Spinal cord (tissue), 10 donors: ENCODE measurements at places on chromosomes 5 and 9. TPM values are rescaled to one million over a fixed set of nuclear protein-coding genes. Genes with fewer than 3 reads are reported as not detected.

CAAP1 gene
- 28.3 TPM for total RNA-seq

C1QTNF3 gene
- total RNA-seq, result 52.4 TPM

CDKN2B-AS1 gene
- total RNA-seq, result 0.55 TPM

IL17B gene
- total RNA-seq, result 4.0 TPM

HRH2 gene
- total RNA-seq, result 2.6 TPM

GHR gene
- total RNA-seq, result 12.7 TPM

TMC1 gene
- total RNA-seq, result 0.89 TPM

CCDC183 gene
- total RNA-seq, result 3.0 TPM

PCDHGB6 gene
- 10.0 TPM for total RNA-seq

GBA2 gene
- 46.9 TPM for total RNA-seq

DNA sequence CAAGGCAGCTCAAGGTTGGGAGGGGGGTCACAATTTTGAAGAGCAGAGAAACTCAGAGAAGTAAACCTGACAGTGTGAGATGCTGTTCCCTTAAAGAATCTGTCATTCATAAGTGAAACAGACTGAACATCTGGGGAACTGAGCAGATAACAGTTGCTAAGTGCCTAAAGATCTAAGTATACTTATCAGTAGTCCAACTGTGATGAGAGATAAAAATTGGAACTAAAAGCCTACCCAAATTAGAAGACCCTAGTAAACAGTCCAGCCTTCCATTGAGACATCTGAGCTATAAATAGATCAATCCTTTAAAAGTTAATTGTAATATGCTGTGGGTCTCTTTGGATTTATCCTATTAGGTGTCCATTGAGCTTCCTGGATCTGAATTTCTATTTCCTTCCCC lies 692.8 kb upstream of the ZNF608 start:
- no peaks in the 10 kb centered on the region for H3K36me3 ChIP-seq
- no peak overlapping the region for H3K27ac ChIP-seq
- no peaks in the 10 kb centered on the region for H3K27me3 ChIP-seq
- no peak overlapping the region for H3K4me3 ChIP-seq

GRCh38 chr5:94218374-94218773 lies 400.0 kb downstream of the KIAA0825 start:
- no peak overlapping the region for H3K27ac ChIP-seq
- H3K36me3 ChIP-seq, result no peaks in the 10 kb centered on the region
- DNase-seq, result no peak
- H3K4me1 ChIP-seq, result no peaks in the 10 kb centered on the region
- H3K4me3 ChIP-seq, result no peak overlapping the region

GRCh38 chr5:1180841-1181271 lies 20.5 kb upstream of the SLC6A19 start:
- H3K36me3 ChIP-seq, result no peaks in the 10 kb centered on the region
- no peaks in the 10 kb centered on the region for H3K27me3 ChIP-seq
- H3K4me1 ChIP-seq, result peaks cover 38% of the 10 kb centered on the region
- DNase-seq, result no peak

DNA sequence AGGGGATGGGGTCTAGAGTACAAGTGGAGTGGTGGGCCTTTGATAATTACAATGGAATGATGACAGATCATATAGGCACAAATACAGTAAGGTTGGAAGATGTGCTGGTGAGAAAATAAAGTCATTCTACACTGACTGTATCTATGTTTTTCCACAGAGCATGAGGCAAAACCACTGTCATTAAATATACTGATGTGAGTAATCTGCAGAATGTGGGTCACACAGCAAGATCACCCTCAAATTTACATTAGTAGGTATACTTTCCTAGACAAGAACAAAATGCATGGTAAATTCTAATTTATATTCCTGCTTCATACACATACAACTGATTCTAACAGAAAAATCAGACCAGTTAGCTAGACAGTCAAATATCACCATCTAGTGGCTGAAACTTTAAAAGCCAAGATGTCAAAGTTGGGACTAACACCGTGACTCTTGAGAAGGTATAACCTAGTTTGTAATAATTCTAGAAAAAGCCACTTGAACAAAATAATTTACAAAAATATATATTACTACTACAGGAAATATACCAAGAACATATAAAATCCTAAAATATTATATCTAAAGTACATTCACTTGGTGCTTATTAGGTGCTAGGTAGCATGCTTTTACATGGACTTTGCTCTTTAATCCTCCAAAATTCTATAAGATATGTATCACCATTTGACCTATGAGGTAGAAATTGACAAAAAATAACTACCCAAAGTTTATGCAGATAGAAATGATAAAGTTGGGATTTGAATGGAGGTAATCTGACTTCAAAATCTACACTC lies 19.5 kb downstream of the TTC33 start:
- H3K36me3 ChIP-seq, result peaks cover 1% of the 10 kb centered on the region
- H3K27me3 ChIP-seq, result no peaks in the 10 kb centered on the region
- no peak overlapping the region for H3K27ac ChIP-seq
- no peaks in the 10 kb centered on the region for H3K4me1 ChIP-seq

DNA sequence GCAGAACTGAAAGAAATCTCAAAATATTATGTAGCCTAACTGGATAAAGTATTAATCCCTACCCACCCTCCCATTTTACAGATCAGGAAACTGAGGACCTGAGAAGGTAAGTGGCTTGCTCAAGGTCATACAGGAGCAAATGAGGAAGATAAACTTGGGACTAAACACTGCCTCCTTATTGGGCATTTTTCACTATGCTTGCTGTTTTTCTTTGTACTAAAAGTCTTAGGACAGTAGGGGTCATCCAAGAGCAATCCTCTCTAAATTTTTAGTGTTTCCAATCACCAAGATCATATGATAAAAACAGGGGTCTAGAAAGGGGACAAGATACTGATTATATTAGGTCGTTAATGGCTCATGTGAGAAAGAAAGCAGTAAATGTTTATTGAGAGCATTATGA lies 80.8 kb downstream of the RORB start:
- H3K36me3 ChIP-seq, result no peaks in the 10 kb centered on the region
- DNase-seq, result no peak
- H3K27me3 ChIP-seq, result no peaks in the 10 kb centered on the region
- no peaks in the 10 kb centered on the region for H3K4me1 ChIP-seq
- no peak overlapping the region for H3K4me3 ChIP-seq
- H3K27ac ChIP-seq, result no peak overlapping the region

- H3K4me1 ChIP-seq, result no peaks in the 10 kb centered on the region
- no peak for DNase-seq
- no peaks in the 10 kb centered on the region for H3K27me3 ChIP-seq
- no peaks in the 10 kb centered on the region for H3K36me3 ChIP-seq
- H3K27ac ChIP-seq, result no peak overlapping the region
These were observed 95.0 kb downstream of the MACIR start for GRCh38 chr5:103353581-103353980.

DNA sequence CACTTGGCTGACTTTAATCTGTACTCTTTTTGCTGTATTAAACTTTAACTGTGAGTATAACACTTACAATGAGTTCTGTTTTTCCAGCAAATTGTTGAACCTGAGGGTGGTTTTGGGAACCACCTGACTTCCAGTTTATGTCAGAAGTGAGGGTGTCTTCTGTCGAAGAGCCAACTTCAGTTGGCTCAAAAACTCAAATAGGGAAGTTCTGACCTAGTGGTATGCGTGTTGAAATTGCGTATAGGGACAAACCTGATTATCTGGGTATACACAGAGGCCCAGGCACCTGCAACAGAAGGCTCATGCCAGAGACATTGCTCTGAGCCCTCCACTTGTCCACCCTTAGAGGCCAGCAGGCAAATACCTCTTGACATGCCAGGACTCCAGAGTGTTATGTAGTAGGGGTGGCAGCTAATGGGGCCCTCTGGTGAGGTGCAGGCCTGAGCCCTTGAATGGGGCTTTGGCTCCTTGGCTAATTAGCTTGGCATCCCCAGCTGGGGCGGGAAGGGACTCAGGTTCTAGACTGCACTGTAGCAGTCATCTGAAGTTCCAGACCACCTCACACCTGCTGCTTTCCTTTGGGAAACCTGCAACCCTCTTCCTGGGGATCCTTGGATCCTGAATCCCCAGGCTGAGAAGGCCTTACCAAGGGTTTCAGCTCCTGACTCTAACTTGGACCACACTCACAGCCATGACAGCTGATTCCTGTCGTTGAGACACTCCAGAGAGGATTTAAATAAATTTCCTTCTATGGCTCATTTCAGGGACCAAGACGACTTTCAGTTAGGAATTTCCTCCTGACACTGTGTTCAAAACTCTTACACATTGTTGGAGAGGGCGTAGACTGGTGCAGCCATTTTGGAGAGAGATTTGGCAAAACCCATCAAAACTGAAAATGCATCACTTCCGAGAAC lies 189.6 kb downstream of the HSPA4 start:
- H3K27ac ChIP-seq, result no peak overlapping the region
- H3K27me3 ChIP-seq, result no peaks in the 10 kb centered on the region
- no peaks in the 10 kb centered on the region for H3K36me3 ChIP-seq
- peaks cover 13% of the 10 kb centered on the region for H3K4me1 ChIP-seq

GRCh38 chr5:128257076-128257475 lies 173.5 kb downstream of the SLC12A2 start:
- DNase-seq, result no peak
- H3K27ac ChIP-seq, result no peak overlapping the region
- no peak overlapping the region for H3K4me3 ChIP-seq
- peaks cover 5% of the 10 kb centered on the region for H3K4me1 ChIP-seq
- H3K27me3 ChIP-seq, result no peaks in the 10 kb centered on the region
- no peaks in the 10 kb centered on the region for H3K36me3 ChIP-seq

GRCh38 chr5:87007737-87008136 lies 259.9 kb upstream of the RASA1 start:
- H3K27me3 ChIP-seq, result no peaks in the 10 kb centered on the region
- H3K27ac ChIP-seq, result no peak overlapping the region
- no peaks in the 10 kb centered on the region for H3K36me3 ChIP-seq
- no peak for DNase-seq
- no peaks in the 10 kb centered on the region for H3K4me1 ChIP-seq

GRCh38 chr9:120696551-120697230 lies 17.6 kb downstream of the MEGF9 start:
- no peaks in the 10 kb centered on the region for H3K36me3 ChIP-seq
- no peaks in the 10 kb centered on the region for H3K27me3 ChIP-seq
- H3K4me1 ChIP-seq, result no peaks in the 10 kb centered on the region
- H3K27ac ChIP-seq, result no peak overlapping the region
- DNase-seq, result no peak

DNA sequence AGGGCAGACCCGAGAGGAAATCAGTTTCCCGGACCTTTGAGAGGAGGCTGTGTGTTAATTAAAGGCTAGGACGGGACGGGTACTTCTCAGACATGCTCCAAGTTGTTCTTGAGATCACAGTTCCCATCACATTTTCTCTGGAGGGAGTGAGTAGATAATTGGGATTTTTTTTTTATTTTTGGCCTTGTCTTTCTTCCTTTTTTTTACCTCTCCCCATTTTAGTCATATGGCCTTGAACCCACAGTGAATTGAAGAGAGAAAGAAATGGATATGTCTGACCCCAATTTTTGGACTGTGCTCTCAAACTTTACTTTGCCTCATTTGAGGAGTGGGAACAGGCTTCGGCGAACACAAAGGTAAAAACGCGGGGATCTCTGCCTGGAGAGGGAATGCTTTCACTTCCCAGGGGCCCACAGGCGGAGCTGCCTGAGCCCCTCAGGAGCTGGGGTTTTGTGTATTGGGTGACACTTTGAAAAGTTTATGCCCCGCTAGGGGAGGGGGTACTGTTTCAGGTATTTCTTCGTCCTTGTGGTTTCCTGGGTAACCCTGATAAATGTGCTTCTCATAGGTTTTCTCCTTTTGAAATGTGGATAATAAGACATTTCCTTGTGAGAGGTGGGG lies 191.8 kb downstream of the CD180 start:
- peaks cover 3% of the 10 kb centered on the region for H3K4me1 ChIP-seq
- DNase-seq, result no peak
- peak overlapping the region; percentile 83 for H3K27ac ChIP-seq

- no peaks in the 10 kb centered on the region for H3K27me3 ChIP-seq
- peak; percentile 96 for DNase-seq
- H3K27ac ChIP-seq, result peak overlapping the region; percentile 72
- H3K4me3 ChIP-seq, result peak overlapping the region; percentile 10
- H3K4me1 ChIP-seq, result peaks cover 3% of the 10 kb centered on the region
These were observed 9.7 kb downstream of the NFIB start for GRCh38 chr9:14304259-14304658.

DNA sequence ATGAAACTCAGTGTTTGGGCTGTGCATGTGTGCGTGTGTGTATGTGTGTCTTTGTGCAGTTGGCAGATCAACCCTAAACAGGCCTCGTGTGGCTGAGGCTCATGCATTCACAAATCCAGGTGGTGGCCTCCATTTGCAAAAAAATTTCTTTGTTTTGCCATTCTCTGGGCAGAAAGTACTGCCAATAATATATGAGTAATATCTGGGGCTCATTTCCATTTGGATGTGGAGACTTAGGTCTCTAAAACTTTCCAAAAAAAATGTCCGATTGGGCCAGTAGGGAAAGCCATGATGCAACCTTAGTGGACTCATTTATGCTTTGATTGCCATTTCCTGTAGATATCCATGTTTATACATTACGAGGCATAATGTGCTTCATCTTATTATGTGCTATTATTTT lies 77.9 kb upstream of the RPS23 start:
- no peaks in the 10 kb centered on the region for H3K4me1 ChIP-seq
- no peak overlapping the region for H3K4me3 ChIP-seq
- no peak overlapping the region for H3K27ac ChIP-seq
- H3K27me3 ChIP-seq, result no peaks in the 10 kb centered on the region
- no peak for DNase-seq

GRCh38 chr9:127916720-127917581 lies at the start of gene ST6GALNAC4:
Gene ST6GALNAC4 (minus strand): TSS chr9:127917041. CDS start chr9:127916419, 622 bp downstream.
- H3K36me3 ChIP-seq, result peaks cover 31% of the 10 kb centered on the region
- peak within 1 kb of the TSS; percentile 76 for H3K4me3 ChIP-seq
- peaks cover 2% of the 10 kb centered on the region for H3K27me3 ChIP-seq
- H3K4me1 ChIP-seq, result peaks cover 43% of the 10 kb centered on the region
- peak within 1 kb of the TSS; percentile 75 for H3K27ac ChIP-seq

DNA sequence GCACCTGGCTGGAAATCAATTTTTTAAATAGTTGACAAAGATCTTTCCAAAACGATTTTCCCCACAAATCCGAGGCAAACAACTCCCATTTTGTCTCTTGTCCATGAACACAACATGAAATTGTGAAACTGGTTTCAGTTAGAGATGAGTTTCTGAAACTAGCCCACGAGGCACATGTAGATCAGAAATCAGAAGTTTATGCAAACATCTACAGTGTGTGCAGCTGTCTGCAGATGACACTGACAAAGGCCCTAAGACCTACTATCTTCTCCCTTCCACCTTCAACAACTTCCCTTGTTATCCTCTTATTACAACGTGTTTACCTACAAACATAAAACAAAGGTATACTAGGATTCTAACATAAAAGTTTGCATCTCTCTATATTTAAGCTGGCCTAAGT lies 183.3 kb downstream of the DIRAS2 start:
- H3K27ac ChIP-seq, result no peak overlapping the region
- no peaks in the 10 kb centered on the region for H3K27me3 ChIP-seq
- peaks cover 4% of the 10 kb centered on the region for H3K4me1 ChIP-seq
- DNase-seq, result no peak
- H3K4me3 ChIP-seq, result no peak overlapping the region

- no peak overlapping the region for H3K27ac ChIP-seq
- peaks cover 3% of the 10 kb centered on the region for H3K4me1 ChIP-seq
- no peaks in the 10 kb centered on the region for H3K36me3 ChIP-seq
- H3K4me3 ChIP-seq, result no peak overlapping the region
- no peak for DNase-seq
- H3K27me3 ChIP-seq, result no peaks in the 10 kb centered on the region
These were observed 339.5 kb upstream of the RFX3 start for GRCh38 chr9:3865141-3865772.
